ENCODE measurements at places on chromosomes 16 and 17. TPM values are rescaled to one million over a fixed set of nuclear protein-coding genes. Genes with fewer than 3 reads are reported as not detected.

DNA sequence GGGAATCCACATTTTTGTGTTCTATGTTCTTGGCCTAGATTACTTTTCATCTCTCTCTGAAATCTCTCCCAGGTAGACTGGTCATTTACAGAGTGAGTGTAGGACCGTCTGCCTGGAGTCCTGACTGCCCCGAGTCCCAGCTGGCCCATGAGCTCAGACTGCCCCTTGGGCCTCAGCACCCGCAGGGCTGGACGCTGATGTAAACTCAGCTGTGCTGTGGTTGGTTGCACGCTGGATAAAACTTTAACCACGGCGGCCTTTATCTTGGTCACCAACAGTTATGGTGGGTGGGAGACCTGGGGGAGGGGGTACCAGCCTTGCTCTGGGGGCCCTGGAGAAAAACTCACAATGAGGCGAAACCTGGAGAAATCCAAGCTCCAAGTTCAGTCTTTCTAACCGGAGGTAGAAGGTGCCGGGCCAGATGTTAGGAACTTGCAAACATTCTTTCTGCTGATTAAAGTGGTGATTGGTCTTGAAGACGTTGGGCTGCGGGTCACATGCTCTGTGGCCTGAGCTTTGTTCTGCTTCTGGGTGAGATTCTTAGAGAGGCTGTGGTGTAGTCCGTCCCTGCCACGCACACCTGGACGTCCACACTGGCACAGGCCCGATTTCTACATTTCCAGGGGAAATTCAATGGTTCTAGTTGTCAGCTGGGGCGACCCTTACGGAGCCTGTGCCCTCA lies 6.9 kb downstream of the METRNL start:
- DNase-seq: no peak

The RABEP2 gene
- polyA plus RNA-seq: 23.3 TPM

GRCh38 chr17:19757536-19758180 lies 9.6 kb upstream of the ALDH3A1 start:
- no peak for DNase-seq

The PMP22 gene
- polyA plus RNA-seq: 55.4 TPM

- DNase-seq: no peak
Observed at GRCh38 chr16:77462894-77463293, 28.1 kb upstream of the ADAMTS18 start.

DNA sequence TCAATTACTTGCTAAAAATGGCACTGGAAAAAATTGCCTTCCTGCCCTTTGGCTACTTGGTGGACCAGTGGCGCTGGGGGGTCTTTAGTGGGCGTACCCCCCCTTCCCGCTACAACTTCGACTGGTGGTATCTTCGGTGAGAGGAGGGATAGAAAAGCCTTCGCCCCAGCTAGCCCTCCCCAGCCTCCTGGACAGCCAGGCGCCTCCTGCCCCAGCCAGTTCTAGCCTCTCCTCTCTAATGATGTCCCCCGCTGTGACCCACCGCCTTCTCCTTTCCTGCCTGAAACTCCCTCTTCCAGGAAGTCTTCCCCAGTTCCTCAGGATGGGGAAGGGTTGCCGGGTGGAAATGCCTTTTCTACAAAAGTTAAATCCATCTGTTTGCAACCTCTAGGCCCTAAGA lies 6.2 kb downstream of the ACE start:
- DNase-seq: no peak

The BICDL2 gene
- 2.6 TPM for polyA plus RNA-seq

The ZP2 gene
- polyA plus RNA-seq: 0.08 TPM

- no peak for DNase-seq
Observed at GRCh38 chr16:85990861-85991301, 91.9 kb downstream of the IRF8 start.

DNA sequence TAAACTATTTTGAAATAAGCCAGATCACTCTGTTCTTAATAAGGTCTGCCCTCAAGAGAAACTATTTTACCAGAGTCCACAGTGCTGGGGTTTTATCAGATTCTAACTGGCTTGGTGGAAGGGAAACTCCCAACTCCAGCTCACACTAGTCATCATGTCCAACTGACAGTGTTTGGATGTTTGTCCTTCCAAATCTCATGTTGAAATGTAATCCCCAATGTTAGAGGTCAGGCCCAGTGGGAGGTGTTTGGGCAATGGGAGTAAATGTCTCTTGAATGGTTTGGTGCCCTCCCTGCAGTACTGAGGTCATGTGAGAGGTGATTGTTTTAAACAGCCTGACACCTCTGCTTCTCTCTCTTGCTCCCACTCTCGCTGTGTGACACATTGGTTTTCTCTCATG lies 1301.0 kb upstream of the CDH8 start:
- DNase-seq: no peak

The VKORC1 gene
- 58.1 TPM for polyA plus RNA-seq

GRCh38 chr17:32267690-32268205 lies 2.1 kb downstream of the RHBDL3 start:
- no peak for DNase-seq

GRCh38 chr17:4947411-4948165 lies 742 bp downstream of the PFN1 start:
- DNase-seq: no peak

- no peak for DNase-seq
Observed at GRCh38 chr17:72479113-72479512, 358.3 kb downstream of the SOX9 start.

DNA sequence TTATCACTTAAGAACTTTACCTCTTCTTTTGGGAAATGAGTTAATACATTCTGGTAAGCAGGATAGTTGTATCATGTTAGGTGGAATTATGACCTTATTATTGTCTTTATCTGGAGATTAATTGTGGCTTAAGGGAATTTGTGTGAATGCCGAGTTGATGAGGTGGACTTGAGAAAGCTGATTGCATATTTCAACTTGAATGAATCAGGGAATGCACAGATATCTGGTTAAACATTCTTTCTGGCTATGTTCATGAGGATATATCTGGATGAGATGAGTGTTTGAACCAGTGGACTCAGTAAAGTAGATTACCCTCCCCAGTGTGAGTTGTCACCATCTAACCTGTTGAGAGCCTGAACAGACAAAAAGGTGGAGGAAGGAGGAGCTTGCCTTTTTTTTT lies 326.1 kb upstream of the GOT2 start:
- DNase-seq: no peak

The PYDC1 gene
- polyA plus RNA-seq: not detected

The TAC4 gene
- 0.67 TPM for polyA plus RNA-seq

The PLSCR3 gene
- polyA plus RNA-seq: 27.8 TPM

DNA sequence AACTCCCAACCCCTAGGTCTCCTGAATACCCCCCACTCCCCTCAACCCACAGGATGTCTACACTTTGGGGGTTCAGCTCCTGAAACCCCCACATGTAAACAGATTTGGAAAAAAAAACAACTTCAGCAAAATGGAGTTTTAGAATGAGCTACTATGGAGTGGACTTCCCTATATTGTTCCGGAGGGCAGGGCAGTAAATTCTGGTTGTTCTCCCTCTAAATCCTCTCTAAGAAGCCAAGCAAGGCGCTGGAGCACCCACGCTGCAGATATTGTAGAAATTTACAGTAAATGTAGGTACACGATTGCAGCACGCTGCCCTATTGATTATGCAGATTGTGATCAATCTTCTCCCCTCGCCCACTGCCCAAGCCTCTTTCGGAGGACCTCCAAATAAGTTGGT lies 8.5 kb upstream of the ZFHX3 start:
- DNase-seq: no peak

GRCh38 chr16:3824121-3824795 lies 56.3 kb downstream of the CREBBP start:
- no peak for DNase-seq

The CD300H gene
- not detected for polyA plus RNA-seq

DNA sequence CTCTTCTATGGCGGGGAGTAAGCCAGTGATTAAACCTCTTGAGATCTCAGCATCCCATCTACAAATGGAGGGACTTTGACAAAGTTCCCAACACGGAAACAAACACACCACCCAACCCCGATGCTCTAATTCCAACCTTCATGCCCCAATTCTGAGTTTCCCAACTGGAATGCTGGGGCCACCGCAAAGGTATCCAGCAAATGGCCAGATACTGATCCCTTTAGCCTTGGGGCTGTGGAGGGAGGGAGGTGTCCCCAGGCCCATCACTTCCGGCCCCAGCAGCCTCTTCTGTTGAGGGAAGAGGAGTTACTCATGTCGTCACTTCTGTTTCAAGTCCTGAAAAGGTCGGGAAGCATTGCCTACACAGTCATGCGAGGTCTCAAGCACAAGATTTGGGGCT lies 154.8 kb upstream of the RPH3AL start:
- no peak for DNase-seq

The PKMYT1 gene
- 22.0 TPM for polyA plus RNA-seq

The ADORA2B gene
- polyA plus RNA-seq: 4.6 TPM

GRCh38 chr16:12600536-12601256 lies 203.0 kb downstream of the CPPED1 start:
- no peak for DNase-seq

- no peak for DNase-seq
Observed at GRCh38 chr16:88966986-88967829, 9.8 kb downstream of the CBFA2T3 start.

The NBR1 gene
- 116 TPM for polyA plus RNA-seq

The GPRC5B gene
- polyA plus RNA-seq: 106 TPM

DNA sequence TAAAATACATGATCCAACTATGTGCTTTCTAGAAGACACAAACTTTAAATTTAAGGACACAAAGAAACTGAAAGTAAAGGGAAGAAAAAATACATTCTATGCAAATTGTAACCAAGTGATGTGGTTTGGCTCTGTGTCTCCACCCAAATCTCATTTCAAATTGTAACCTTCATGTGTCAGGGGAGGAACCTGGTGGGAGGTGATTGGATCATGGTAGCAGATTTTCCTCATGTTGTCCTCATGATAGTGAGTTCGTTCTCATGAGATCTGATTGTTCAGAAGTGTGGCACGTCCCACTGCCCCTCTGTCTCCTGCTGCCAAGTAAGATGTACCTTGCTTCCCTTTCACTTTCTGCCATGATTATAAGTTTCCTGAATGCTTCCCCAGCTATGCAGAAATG lies 15.0 kb downstream of the OR1A1 start:
- DNase-seq: no peak

DNA sequence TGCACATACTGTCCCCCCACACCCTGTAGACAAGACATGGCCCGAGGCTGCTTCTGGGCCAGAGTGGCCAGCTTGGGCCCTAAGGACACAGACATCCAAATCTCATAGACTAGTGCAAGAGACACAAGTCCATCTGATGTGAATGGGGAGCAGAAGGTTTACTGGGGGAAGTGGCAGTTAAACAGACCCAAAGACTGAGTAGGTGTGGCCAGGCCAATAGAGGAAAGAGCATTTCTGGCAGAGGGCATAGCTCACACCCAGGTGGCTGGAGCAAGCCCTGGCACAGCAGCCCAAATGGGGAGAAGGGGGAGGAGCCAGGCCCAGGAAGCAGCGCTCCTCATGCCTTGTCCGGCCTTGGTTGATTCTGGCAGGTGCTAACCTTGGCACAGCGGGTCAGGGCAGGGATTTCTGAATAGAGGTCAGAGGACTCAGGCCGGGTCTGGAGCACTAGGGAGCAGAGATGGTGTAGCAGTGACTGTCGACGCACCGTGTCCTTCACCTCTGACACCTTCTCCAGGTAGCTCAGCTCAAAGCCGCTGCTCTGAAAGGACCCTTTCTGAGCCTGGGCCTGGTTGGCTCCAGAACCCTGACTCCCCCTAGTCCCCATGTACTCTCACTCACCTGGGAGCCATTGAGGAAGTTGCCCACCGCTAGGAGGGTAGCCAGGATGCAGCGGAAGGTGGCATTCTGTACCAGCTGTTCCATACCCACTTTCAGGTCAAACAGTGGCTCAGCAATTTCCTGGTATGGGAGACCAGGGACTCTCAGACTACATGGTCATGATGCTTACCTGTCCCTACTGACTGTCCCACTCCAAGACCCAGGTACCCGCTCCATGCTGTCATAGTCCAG lies 4.1 kb downstream of the TMEM208 start:
- DNase-seq: no peak

The ACSM2A gene
- 88.7 TPM for polyA plus RNA-seq

The TBC1D3C gene
- not detected for polyA plus RNA-seq

- DNase-seq: no peak
Observed at GRCh38 chr16:19722269-19722952, 4.3 kb downstream of the IQCK start.

GRCh38 chr16:6751191-6751590 lies 581.5 kb upstream of the RBFOX1 start:
- no peak for DNase-seq

GRCh38 chr16:6573577-6573976 lies 759.1 kb upstream of the RBFOX1 start:
- peak; percentile 38 for DNase-seq

GRCh38 chr17:29622337-29623282 lies at the start of gene CORO6:
CORO6 (minus strand) TSS chr17:29622912; CDS start chr17:29621421, 1,491 bp downstream.
- peak; percentile 73 for DNase-seq

- no peak for DNase-seq
Observed at GRCh38 chr17:2799653-2800052, 3.4 kb downstream of the RAP1GAP2 start.

DNA sequence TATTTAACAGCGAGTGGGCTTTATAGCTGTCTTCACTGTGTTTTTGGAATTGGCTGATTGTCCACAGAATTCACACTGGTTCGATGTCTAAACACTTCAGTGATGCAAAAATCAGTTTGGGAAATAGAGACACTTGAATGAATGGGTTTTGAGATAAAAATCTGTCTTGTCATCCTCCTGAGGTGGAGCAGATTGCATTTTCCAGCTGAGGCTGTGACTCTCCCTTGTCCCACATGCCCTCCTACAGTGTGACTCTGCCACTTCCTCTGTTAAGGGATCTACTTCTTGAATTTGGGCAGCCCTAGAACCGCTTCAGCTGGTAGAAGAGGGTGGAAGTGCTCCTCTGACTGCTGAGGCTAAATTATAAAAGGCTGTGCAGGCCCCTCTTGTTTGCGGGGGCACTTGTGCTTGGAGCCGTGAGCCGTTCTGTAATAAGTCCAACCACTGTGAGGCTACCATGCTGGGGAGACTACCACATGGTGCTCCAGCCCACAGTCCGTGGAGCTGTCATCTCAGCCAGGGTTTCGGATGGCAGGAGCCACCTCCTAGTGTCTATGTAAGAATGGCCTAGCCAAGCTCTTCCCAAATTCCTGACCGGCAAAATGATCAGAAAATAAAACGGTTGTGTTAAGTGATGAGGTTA lies 175.9 kb downstream of the SPECC1 start:
- DNase-seq: no peak

DNA sequence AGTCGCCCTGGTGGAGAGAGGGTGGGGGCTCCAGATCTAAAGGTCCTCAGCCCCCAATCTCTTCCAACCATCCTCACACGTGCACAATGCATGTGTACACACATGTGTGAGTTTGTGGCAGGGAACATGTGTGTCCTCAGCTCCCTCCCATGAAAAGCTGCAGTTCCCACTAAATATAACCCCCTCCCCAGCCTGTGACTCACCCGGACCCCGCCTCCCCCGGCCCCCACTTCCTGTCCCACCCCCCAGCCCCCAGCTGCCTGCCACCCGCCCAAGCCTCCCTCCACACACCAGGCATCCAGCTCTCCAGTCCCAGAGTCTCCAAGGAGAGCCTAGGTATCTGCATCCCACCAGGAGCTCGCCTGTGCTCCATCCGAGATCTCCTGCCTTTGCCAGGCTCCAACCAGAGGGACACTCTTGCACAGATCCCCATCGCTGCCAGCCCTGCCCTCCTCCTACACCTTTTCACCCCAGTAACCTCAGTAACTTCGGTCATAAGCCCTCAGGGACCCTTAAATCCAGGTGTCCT lies 3.9 kb downstream of the DLG4 start:
- DNase-seq: no peak

The HOXB13 gene
- not detected for polyA plus RNA-seq

GRCh38 chr16:53888222-53888621 lies 184.3 kb downstream of the FTO start:
- DNase-seq: no peak

- DNase-seq: no peak
Observed at GRCh38 chr16:69239851-69240250, 52.9 kb downstream of the SNTB2 start.

The ADAMTS18 gene
- polyA plus RNA-seq: 3.3 TPM

The PLA2G15 gene
- 22.9 TPM for polyA plus RNA-seq

- no peak for DNase-seq
Observed at GRCh38 chr17:57515662-57516211, 229.4 kb downstream of the CCDC182 start.

Measured in left kidney (tissue), 8 donors.